Testis (tissue), 5 donors: ENCODE measurements at places on chromosomes 12 and 14. TPM values are rescaled to one million over a fixed set of nuclear protein-coding genes. Genes with fewer than 3 reads are reported as not detected.

Gene TSPAN19
- 7.5 TPM for polyA plus RNA-seq

Gene ETFBKMT
- polyA plus RNA-seq, result 6.6 TPM

Gene KCNA5
- 0.94 TPM for polyA plus RNA-seq

Gene SYT1
- polyA plus RNA-seq, result 1.1 TPM

Gene PTPRQ
- polyA plus RNA-seq, result 3.8 TPM

Gene CEBPE
- not detected for polyA plus RNA-seq

Gene KRT5
- 2.6 TPM for polyA plus RNA-seq

Gene BDKRB2
- polyA plus RNA-seq, result 2.9 TPM

Gene KCNJ8
- 3.3 TPM for polyA plus RNA-seq

Gene PMEL
- polyA plus RNA-seq, result 8.2 TPM

Gene NR4A1
- 41.5 TPM for polyA plus RNA-seq

Gene GPR68
- polyA plus RNA-seq, result 3.8 TPM

Gene CMA1
- 4.0 TPM for polyA plus RNA-seq

Gene IRF2BPL
- 30.9 TPM for polyA plus RNA-seq

Gene RD3L
- polyA plus RNA-seq, result not detected

Gene ATN1
- polyA plus RNA-seq, result 40.5 TPM

Gene CCDC196
- polyA plus RNA-seq, result 66.6 TPM

Gene YARS2
- 13.9 TPM for polyA plus RNA-seq

Gene MIPOL1
- polyA plus RNA-seq, result 9.0 TPM

Gene MGP
- polyA plus RNA-seq, result 656 TPM

Gene SAMD15
- 31.3 TPM for polyA plus RNA-seq

Gene AVPR1A
- polyA plus RNA-seq, result 1.5 TPM

Gene ITFG2
- 32.6 TPM for polyA plus RNA-seq

Gene ABCC9
- polyA plus RNA-seq, result 2.1 TPM

Gene GLIPR1L2
- 35.9 TPM for polyA plus RNA-seq

Gene MEG3
- 107 TPM for polyA plus RNA-seq

Gene CIROP
- polyA plus RNA-seq, result not detected

Gene DHRS7
- polyA plus RNA-seq, result 22.9 TPM

Gene BDKRB1
- 4.9 TPM for polyA plus RNA-seq

Gene KRT4
- not detected for polyA plus RNA-seq

Gene PMCH
- not detected for polyA plus RNA-seq

Gene CLEC9A
- polyA plus RNA-seq, result 6.3 TPM

Gene VDR
- 3.7 TPM for polyA plus RNA-seq

Gene RNF212B
- polyA plus RNA-seq, result 18.3 TPM

Gene SLCO1B3
- polyA plus RNA-seq, result 1.3 TPM

Gene DPF3
- 26.4 TPM for polyA plus RNA-seq

Gene TAC3
- 3.9 TPM for polyA plus RNA-seq

Gene PCNX1
- polyA plus RNA-seq, result 70.9 TPM

Gene MYF5
- not detected for polyA plus RNA-seq

Gene GPR84
- polyA plus RNA-seq, result 0.58 TPM

Gene DTX1
- polyA plus RNA-seq, result 15.0 TPM

Gene BRF1
- polyA plus RNA-seq, result 30.3 TPM

Gene OTX2
- polyA plus RNA-seq, result 0.50 TPM

Gene SIVA1
- 99.5 TPM for polyA plus RNA-seq

Gene CMKLR1
- 9.5 TPM for polyA plus RNA-seq

Gene CLEC1A
- 2.9 TPM for polyA plus RNA-seq

Gene ABCD2
- polyA plus RNA-seq, result 0.29 TPM

Gene NELL2
- 4.2 TPM for polyA plus RNA-seq

Gene GPATCH2L
- 39.9 TPM for polyA plus RNA-seq
